ENCODE measurements at places on chromosomes 11 and 22.

DNA sequence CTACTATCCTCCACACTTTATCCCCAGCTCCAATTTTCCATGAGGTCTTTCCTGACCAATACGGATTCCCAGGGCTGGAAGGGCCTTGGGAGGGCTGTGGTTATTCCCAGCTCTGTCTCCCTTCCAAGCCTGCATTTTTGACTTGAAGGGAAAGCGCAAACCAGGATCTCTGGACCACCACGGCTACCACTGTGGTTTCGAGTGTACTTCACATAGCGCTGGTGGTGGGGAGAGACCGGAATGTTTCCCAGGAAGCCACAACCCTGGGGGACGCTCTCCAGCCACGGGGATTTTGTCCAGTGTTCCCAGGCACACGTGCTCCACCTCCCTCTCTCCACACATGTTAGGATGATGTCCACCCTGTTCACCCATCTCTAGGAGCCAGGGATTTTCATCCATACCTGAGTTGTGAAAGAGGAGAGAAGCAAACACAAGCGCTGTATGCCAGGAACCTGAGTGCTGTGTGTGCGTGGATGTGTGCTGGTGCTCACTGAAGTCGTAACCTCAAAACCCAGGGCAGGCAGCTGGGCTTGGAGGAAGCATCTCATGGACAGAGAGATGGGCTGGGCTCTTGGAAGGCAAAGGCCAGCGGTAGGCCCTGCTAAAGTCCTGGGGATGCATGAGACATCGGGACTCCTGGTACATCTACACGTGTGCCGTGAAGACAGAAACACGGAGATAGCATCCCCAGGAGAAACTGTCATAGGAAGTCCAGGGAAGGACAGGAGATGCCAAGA is 1.3 kb upstream of the NPTXR start:
- no peak for DNase-seq

- no peak for DNase-seq
Observed at GRCh38 chr11:70544774-70545609, 146.7 kb downstream of the CTTN start.

DNA sequence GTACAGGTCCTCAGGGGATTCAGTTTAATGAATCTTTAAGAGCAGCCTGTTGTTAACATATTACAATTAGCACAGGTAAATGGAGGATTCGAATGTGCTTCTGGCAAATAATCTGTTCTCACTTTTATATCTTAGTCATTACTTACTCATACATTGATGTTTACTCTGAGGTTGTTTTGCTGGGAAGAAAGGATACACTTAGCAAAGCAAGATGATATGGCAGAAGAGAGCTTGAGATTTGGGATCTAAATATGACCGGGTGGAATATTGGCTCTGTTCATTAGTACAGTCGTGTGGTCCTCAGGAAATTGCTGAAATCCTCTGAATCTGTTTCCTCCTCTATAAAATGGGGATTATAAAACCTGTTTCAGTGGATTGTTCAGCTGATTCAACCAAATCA is 59.7 kb downstream of the SPON1 start:
- no peak for DNase-seq

DNA sequence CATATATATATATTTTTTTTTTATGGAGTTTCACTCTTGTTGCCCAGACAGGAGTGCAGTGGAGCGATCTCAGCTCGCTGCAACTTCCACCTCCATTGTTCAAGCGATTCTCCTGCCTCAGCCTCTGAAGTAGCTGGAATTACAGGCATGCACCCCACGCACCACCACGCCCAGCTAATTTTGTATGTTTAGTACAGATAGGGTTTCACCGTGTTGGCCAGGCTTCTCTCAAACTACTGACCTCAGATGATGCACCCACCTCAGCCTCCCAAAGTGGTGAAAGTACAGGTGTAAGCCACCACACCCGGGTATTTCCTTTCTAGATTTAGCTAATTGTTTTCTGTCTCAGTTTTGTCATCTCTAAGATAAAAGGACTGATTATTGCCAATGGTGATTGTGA is 821.1 kb downstream of the CNTN5 start:
- DNase-seq: no peak

GRCh38 chr11:133582750-133583149 is 50.4 kb upstream of the OPCML start:
- no peak for DNase-seq

- DNase-seq: no peak
Observed at GRCh38 chr11:86115542-86116385, 46.9 kb upstream of the PICALM start.

GRCh38 chr11:10784232-10785145 is 24.2 kb downstream of the EIF4G2 start:
- DNase-seq: no peak

- no peak for DNase-seq
Observed at GRCh38 chr22:37173709-37174108, 14.3 kb downstream of the C1QTNF6 start.

DNA sequence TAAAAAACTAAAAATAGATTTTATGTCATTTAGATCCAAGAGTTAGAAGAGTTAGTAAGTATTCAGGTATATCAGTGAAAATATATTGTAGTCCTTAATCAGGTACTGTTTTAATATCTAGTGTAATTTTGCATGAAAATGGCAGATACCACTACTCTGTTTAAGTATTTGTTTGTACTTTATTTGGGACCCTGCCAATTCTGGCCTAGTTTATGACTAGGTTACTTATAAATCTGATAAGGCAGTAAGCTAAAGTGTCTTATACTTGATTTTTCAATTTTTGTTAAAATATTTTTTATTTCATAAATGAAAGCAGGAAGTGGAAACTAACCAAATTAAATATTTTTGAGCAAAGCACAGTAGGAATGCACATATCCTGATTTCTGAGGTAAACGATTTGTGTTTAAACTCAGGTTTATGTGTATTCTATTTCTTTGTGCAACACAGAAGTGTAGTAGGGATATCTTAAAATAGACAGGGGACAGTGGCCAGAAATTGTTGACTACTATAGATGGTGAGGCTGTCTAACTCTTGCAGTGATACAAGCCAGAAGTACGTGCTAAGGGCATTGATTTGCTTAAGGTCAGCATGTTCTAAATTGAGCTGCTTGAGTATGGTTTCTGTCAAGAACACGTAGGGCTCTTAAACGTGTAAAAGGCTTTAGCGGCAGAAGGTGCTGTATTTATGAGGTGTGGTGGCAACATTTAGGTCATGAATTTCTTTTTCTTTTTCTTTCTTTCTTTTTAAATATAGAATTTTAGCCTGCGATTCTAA is 34.0 kb downstream of the HIPK3 start:
- DNase-seq: no peak

GRCh38 chr22:39078329-39078728 is 1.3 kb downstream of the APOBEC3G start:
- DNase-seq: no peak

DNA sequence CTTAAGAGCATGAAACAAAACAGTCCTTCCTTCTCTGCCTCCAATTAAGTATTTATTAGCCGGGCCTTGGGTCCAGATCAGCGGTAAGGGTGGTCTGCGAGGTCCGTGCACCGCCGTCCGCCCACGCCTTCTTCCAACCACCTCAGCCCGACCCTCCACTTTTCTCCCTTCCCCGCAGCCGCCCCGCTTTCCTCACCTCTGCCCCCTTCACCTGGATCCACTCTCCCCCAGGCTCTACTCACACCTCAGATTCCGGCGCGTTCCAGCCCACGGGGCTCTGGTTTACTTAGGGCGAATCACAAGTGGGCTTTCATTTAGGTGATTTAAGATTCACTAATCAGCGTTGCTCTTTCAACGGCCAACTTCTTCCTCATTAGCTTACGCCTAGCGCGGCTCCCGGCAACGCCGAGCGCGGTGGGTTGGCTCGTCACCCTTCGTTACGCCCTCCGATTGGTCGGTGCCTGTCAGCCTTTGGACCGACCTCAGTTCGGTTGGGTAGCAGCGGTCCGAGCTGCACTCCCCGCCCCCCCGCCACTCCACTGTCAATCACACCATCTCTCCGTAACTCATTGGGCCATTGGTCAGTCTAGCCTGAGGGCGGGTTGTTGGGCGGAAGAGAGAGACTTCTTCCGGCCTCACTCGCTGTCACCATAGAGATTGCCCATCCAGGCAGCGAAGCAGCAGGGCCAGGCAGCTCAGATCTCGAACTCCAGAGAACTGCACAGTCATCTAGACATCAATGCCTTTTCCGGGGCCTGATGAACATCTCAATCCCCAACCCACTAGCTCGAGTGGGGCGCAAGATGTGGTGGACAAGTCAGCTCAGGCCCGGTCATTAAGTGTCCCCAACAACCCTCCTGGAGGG is at the start of gene TMEM218:
Gene TMEM218, minus strand, starts transcription at position 284 of the 865 bp plus-strand sequence. CDS start 9,385 bp downstream, outside the sequence.
- DNase-seq: peak; percentile 93

DNA sequence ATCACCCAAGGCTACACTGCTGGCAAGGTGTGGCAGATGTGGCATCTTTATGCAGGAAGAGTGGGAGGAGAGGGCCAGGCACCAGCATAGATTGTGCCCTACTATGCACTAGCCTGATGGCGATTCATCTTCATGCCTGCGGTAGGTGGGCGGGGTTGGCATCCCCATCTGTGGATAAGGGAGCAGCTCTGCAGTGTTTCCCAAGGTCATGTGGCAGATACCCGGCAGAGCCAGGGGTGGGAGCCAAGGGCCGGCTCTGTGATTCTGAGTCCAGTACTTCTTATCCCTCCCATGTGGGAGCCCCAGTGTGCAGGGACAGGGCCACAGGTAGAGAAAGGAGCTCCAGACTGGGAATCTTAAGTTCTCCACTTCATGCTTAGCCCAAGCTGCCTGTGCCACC is 20.0 kb downstream of the CD82 start:
- DNase-seq: no peak

- DNase-seq: no peak
Observed at GRCh38 chr22:49604732-49605302, 222.9 kb downstream of the BRD1 start.

GRCh38 chr22:23023294-23023693 is 47.0 kb upstream of the GNAZ start:
- DNase-seq: no peak

GRCh38 chr11:35614939-35615569 is 3.2 kb upstream of the FJX1 start:
- DNase-seq: no peak

GRCh38 chr11:67160045-67160444 is 41.0 kb downstream of the KDM2A start:
- DNase-seq: no peak

DNA sequence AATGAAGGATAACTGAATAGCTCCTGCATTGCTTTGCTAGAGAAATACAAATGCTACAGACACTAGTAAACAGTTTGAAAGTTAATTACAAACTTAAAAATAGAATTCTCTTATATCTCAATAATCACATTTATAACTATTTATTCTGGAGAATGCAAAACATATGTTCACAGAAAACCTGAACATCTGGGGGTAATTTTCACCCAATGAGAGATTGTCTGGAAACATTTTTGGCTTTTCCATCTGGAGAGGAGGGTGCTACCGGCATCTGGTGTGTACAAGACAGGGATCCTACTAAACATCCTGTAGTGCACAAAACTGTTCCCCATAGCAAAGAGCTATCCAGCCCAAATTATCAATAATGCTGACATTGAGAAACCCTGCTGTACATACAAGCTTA is 378.4 kb upstream of the CHORDC1 start:
- DNase-seq: no peak

DNA sequence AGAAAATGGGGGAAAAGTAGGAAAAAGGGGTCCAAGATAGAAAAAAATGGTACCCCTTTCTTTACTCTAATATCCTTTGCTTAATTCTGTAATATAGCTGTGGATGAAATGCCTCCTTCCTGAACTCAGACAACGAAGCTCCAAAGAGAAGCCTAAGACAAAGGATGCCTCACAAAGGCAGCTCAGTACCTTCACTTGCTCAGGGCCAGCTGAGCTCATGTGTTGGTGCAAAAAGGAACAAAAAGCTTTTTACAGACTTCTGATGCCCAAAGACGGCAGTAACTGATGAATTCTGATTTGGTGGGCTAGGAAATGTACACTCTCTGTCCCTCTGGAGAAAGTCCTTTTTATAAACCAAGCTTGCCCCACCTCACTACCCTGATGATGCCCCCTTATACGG is 77.5 kb downstream of the DENND5A start:
- DNase-seq: no peak

DNA sequence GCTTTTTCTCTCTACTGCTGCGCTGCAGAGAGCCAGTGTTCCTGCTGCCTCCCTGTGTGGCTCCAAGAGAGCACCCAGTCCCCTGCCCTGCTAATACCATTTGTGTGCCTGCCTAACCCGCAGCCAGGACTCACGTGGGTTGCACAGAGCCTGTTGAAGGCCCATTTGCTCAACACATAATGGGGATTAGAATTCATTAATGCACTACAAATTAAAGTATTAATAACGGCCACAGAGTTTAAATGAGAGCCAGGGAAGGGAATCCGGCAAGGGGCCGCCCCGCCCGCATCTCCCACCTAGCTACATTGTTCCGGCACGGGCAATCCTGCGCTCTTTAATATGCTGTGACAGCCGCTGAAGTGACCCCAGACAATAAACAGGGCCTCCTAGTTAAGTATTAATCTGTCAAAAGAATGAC is 211.3 kb downstream of the NXPE2 start:
- DNase-seq: no peak

DNA sequence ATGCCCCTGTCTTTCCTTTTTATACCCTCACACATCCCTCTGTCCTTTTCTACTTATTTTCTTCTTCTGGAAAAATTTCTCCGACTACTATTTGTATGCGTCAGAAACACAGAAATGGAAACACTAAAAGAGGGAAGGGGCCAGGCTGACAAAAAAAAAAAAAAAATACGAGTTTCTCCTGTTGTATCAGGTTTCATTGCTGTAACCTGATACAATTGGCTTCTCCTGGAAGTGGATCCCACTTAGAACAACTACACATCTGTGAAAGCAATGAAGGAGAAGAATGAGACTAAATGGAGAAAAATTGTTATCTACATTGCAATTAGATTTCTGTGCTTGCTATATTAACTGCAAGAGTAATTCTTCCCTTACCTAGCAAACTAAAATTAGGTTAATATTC is 393.9 kb downstream of the GUCY1A2 start:
- no peak for DNase-seq

- no peak for DNase-seq
Observed at GRCh38 chr11:69804769-69805508, 14.3 kb downstream of the FGF3 start.

DNA sequence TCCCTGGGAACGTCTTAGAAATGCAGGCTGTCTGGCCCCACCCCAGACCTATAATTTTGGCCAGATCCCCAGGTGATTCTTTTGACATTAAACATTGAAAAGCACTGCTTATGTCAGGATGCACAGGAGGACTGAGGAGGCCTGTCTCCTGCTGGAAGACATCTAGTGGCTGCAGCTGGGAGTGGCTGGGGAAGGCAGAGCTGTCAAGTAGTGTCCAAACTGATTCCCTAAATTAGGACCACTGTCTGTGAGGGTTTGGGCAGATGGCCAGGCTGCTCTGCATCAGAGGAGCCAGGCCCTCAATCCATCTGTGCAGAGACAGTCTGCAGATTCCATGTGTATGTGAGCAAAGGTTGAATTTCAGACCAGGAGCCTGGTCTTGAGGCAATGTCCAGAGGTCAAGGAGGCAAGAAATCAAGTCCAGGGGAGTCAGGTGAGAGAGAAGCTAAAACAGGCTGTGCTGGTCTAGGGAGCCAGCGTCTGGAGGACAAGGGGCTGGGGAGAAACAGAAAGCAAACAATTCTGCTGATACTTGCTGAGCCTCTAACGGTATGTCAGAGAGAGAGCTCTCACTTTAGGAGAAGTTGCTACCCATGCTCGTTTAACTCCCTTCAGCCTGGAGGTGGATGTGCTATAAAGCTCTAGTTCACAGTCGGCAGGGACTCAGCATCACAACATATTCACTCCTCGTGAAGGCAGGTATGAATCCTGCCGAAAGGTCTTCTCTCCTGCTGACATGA is 15.3 kb upstream of the SYTL2 start:
- DNase-seq: no peak
